Stimulated activated naive CD4-positive, alpha-beta T cell (primary cell): ENCODE measurements at places on chromosomes 11 and 22.

DNA sequence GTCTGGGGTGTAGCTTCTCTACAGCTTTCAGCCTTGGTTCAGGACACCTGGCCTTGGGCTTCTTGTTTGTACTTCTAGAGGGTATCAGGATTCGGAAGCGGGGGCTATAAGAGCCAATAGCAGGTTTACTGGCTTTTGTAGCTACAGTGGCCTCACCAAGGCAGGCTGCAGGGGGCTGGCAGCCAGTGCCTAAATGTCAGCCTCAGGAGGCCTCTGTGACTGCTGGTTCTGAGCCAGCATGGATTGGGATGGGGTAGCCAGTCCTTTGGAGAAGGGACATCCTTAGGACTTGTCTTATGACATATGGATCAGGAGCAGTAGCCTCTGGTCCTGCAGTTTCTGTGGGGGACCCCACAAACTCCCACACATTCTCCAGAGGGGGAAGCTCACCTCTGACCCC lies 29.9 kb downstream of the EIF3F start:
- no peak for DNase-seq

GRCh38 chr11:76617553-76618265 lies 52.8 kb downstream of the LRRC32 start:
- DNase-seq, result no peak

- no peak for DNase-seq
Observed at GRCh38 chr11:98625526-98625925, 395.2 kb upstream of the CNTN5 start.

- no peak for DNase-seq
Observed at GRCh38 chr11:6219359-6219758, 14.0 kb downstream of the C11orf42 start.

- DNase-seq, result no peak
Observed at GRCh38 chr11:78961937-78962701, 387.5 kb upstream of the NARS2 start.

- no peak for DNase-seq
Observed at GRCh38 chr11:27443227-27443626, 29.4 kb downstream of the LGR4 start.

DNA sequence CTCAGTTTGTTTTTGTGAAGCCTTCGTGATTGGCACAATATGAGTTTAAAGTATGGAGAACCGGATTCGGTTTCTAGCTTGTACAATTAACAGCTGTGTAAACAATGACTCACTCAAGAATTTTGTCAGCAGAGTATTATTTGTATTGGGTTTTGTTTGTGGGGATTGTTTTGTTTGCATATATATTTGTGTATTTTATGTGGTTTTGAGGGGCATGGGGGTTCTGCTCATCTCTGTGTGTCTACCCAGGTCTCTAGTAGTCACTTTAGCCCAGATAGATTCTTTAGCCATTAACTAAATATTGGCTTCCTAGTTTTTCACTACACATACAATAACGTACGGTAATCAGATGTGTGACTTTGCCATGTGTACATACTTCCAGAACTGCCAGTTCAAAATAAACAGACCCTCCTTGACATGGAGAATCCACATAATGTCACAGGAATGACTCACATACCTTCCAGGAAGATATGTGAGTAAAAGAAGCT lies 7.5 kb upstream of the MS4A7 start:
- no peak for DNase-seq

GRCh38 chr11:57812634-57813033 lies 51.0 kb downstream of the CTNND1 start:
- DNase-seq, result no peak

GRCh38 chr22:43381693-43382092 lies 30.1 kb upstream of the MPPED1 start:
- no peak for DNase-seq

GRCh38 chr11:91394727-91395414 lies 829.7 kb upstream of the FAT3 start:
- DNase-seq, result no peak

DNA sequence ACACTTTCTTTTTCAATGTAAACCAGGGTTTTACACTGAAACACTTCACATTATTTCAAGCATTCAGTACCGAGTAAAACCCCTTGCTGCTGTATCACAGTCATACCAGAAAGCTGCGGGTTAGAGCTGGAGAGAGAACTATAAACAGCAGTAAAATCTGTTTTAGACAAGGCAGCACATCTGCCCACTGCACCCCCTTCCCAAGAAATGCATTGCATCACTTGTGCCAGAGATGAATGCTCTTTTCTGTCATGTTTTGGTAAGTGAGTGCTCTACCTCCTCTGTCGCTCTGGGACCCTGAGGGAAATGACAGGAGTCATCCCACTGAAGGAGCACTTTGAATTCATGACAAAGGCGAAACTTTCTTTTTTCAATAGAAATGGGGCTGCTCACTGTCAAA lies 107.2 kb downstream of the MAML2 start:
- DNase-seq, result no peak

- DNase-seq, result peak; percentile 27
Observed at GRCh38 chr22:22687638-22688500, 43.5 kb downstream of the GGTLC2 start.

- no peak for DNase-seq
Observed at GRCh38 chr11:43555186-43555585, 125.4 kb upstream of the HSD17B12 start.

- no peak for DNase-seq
Observed at GRCh38 chr11:34140149-34140548, 34.7 kb downstream of the NAT10 start.

GRCh38 chr22:19466126-19466716 lies 12.8 kb downstream of the UFD1 start:
- DNase-seq, result no peak

GRCh38 chr11:35981581-35981980 lies 37.7 kb downstream of the LDLRAD3 start:
- no peak for DNase-seq

GRCh38 chr11:105670811-105671210 lies 60.9 kb downstream of the GRIA4 start:
- no peak for DNase-seq

- DNase-seq, result no peak
Observed at GRCh38 chr22:42430528-42431125, 1.6 kb downstream of the NFAM1 start.

DNA sequence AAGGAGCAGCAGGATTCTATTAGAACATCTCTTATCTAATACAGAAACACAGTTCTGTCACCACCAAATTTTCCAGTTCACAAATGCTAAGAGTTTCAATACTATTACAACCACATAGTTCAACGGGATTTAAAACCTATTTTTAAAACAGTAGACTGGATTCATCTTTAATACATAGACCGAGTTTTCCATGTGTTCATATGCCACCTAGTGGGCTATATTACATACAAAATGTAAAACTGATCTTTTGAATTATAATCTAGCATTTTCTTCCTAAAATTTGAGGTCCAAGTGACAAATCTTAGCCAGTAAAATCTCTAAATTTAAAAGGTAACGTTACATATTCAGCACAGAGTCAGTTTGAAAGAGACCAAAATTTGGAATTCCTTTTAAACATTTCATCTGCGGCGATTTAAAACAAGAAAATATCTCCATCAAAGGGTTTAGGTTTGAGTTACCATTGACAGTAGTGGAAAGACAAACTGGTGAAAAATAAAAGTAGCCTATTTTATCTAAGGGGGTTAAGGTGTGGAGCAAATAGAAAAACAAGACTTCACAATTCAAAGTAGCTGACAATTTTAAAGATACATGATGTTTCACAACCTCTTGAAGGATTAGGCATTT lies 269.3 kb upstream of the MPPED2 start:
- no peak for DNase-seq

DNA sequence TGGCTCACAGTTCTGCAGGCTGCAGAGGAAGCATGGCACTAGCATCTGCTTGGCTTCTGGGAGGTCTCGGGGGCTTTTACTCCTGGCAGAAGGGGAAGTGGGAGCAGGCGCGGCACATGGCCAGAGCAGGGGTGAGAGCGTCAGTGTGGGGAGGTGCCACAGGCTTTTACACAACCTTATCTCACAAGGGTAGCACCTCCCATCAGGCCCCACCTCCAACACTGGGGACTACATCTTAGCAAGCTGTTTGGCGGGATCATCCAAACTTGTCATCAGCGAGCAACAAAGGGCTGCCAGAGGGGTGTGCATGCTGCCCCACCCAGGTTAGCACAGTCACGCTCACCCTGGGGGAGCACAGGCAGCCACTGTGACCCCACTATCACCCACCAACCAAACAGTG lies 18.9 kb upstream of the YPEL1 start:
- DNase-seq, result no peak

DNA sequence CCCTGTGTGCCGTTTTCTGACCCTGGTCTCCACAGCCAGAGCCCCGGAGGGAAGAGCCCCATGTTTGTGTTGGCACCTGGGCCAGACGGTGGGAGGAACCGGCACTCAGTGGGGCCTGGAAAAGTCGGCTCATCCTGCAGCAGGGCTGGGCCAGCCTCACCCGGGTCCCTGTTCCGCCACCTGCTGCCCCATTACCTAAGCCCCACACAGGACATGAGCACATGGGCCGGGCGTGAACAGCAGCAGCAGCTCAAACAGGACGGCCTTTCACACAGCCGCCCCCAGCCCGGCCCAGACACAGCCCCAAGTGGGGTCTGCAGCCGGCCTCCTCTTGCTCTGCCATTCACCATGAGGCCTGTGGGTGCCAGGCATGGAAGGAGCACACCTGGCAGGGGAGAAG lies 302.4 kb downstream of the MN1 start:
- no peak for DNase-seq

DNA sequence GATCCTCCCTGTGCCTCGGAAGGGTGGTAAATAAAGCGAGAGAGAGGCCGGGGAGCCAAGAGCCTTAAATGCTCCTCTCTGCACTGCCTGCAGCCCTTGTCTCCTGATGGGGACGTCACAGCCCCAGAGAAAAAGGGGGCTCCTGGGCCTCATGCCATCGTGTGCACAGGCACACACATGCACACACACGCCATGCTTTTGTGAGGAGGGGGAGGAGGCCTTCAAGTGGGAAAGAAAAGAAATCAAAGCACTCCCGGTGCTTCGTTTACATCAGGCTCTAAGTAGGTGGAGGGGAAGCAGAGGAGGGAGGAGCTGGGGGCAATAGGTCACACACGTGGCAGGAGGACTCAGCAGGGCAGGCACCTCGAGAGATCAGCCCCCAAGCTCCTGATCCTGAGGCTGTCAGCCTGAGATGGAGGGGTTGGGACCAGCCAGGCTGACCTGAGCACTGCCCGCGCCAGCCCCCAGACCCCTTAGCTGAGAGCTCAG lies 68.2 kb upstream of the NECTIN1 start:
- no peak for DNase-seq

- DNase-seq, result no peak
Observed at GRCh38 chr22:25112538-25113253, 87.0 kb upstream of the CRYBB3 start.

DNA sequence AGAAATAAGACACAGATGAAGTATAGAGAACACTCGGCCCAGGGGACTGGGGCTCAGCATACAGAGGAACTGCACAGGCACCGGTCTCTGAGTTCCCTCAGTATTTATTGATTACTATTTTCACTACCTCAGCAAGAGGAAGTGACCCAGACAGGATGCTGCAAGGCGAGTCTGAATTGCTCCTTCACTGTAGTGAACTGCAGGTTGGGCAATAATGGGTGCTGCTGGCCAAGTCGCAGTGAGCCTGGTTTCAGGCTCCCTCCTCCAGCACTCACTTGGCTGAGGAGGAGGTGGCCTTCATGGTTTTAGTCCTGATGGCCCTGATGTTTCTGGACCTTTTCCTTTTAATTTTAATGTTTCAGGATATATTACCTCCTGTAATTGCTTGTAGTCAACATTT lies 10.4 kb downstream of the OR52K2 start:
- DNase-seq, result no peak

- DNase-seq, result no peak
Observed at GRCh38 chr11:57460022-57460757, at the start of gene RTN4RL2. Gene RTN4RL2 (plus strand): TSS chr11:57460528. CDS start chr11:57460866, 338 bp downstream.

GRCh38 chr11:105000167-105000566 lies 22.8 kb downstream of the CASP5 start:
- no peak for DNase-seq

GRCh38 chr11:75349521-75350116 lies 1.8 kb downstream of the ARRB1 start:
- DNase-seq, result no peak

DNA sequence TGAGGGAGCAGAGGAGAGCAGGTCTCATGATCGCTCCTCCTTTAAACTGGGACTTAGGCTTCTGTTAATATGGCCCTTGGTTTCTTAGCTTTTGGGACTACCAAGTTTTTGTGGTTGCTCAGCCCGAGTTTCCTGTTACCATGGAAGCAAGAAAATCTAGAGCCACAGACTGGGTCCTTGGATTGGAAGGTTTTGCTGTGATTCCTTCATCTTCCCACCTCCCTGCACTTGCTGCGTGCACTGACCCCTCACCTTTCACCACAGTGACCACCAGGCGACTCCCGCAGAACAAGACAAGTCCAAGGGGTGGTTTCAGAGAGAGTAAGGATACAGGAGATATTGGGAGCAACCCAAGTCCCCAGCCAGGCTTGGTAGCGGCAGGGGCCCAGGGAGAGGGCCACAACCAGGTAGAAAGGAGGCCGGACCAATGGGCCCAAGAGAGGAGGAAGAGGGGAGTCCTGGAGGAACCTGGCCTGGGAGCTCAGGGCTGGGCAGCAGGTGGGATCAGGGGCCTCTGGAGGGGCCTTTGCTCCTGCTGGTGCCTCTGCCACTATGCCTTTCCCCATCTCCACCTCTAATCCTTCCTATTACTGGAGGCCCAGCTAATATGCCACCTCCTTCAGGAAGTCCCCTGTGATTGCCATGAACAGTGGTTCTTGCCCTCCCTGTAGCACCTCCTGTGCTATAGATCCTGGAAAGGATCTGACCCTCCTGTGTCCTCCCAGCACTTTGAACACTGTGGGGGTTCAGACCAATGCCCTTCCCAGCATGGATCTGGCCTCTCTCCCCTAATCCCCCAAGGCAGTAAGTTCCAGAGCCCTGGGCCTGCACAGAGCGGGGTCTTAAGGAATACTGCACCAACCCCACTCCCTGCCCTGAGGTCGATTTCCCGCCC lies 21.2 kb downstream of the CSF2RB start:
- DNase-seq, result no peak

GRCh38 chr11:68890490-68891231 lies 13.0 kb downstream of the MRPL21 start:
- no peak for DNase-seq

DNA sequence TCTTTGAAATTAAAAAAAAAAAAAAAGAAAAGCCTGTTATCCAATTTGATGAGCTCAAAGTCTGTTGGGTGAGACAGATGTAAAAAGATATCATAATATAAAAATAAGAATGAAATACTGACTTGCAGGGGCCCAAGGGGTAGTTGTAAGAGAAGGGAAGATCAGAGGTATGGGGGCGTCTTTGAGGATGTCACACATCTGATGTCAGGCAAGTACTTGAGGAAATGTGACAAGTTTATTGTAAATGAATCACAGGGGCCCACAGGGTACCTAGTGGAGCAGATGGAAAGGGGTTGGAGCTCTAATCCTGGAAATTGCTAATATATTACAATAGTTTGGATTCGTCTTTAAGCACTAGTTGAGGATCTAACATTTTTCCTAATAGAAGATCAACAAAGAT lies 131.6 kb downstream of the MAML2 start:
- DNase-seq, result no peak

GRCh38 chr11:19244084-19244483 lies 3.3 kb upstream of the E2F8 start:
- DNase-seq, result no peak
